Kidney (tissue), 22 donors: ENCODE measurements at places on chromosomes 13 and 19. TPM values are rescaled to one million over a fixed set of nuclear protein-coding genes. Genes with fewer than 3 reads are reported as not detected.

The SRRM5 gene
- 0.22 TPM for polyA plus RNA-seq

The SLC5A5 gene
- not detected for polyA plus RNA-seq

The CYP4F2 gene
- polyA plus RNA-seq: 16.8 TPM

The LAIR1 gene
- 4.1 TPM for polyA plus RNA-seq

The ZNF581 gene
- polyA plus RNA-seq: 22.0 TPM

The KLK4 gene
- 1.2 TPM for polyA plus RNA-seq

The NXNL1 gene
- not detected for polyA plus RNA-seq

The MCEMP1 gene
- 0.28 TPM for polyA plus RNA-seq

The NTF4 gene
- polyA plus RNA-seq: not detected

The SHANK1 gene
- 0.24 TPM for polyA plus RNA-seq

The CERS1 gene
- polyA plus RNA-seq: not detected

The GFY gene
- polyA plus RNA-seq: not detected

The UBE2L5 gene
- not detected for polyA plus RNA-seq

The CDX2 gene
- not detected for polyA plus RNA-seq

The SMIM44 gene
- not detected for polyA plus RNA-seq

The PIP5K1C gene
- 11.2 TPM for polyA plus RNA-seq

The NALCN gene
- polyA plus RNA-seq: 0.43 TPM

The CGB8 gene
- polyA plus RNA-seq: not detected

The LIM2 gene
- not detected for polyA plus RNA-seq

The GSX1 gene
- polyA plus RNA-seq: not detected

The NOTCH3 gene
- polyA plus RNA-seq: 15.1 TPM

The LRG1 gene
- polyA plus RNA-seq: 2.2 TPM

The DAND5 gene
- polyA plus RNA-seq: not detected

The MAP4K1 gene
- 3.9 TPM for polyA plus RNA-seq

The SIGLEC14 gene
- polyA plus RNA-seq: 0.26 TPM

The LILRA2 gene
- polyA plus RNA-seq: 2.1 TPM

The VAV1 gene
- polyA plus RNA-seq: 0.90 TPM

The DPP9 gene
- polyA plus RNA-seq: 14.0 TPM

The IZUMO2 gene
- polyA plus RNA-seq: not detected

The PRSS57 gene
- not detected for polyA plus RNA-seq

The TMEM221 gene
- not detected for polyA plus RNA-seq

The LACC1 gene
- polyA plus RNA-seq: 3.1 TPM

The PAF1 gene
- 54.0 TPM for polyA plus RNA-seq

The ZNF350 gene
- 7.8 TPM for polyA plus RNA-seq

The PLPPR3 gene
- polyA plus RNA-seq: not detected

The RXFP2 gene
- not detected for polyA plus RNA-seq

The UPK1A gene
- polyA plus RNA-seq: 0.32 TPM

The XPO4 gene
- polyA plus RNA-seq: 3.3 TPM

The PRKD2 gene
- 26.7 TPM for polyA plus RNA-seq

The POLD1 gene
- 17.8 TPM for polyA plus RNA-seq

The PRR22 gene
- polyA plus RNA-seq: 4.1 TPM

The SIGLEC12 gene
- not detected for polyA plus RNA-seq

The ZNF135 gene
- 5.6 TPM for polyA plus RNA-seq

The TDRD12 gene
- polyA plus RNA-seq: not detected

The TNNT1 gene
- polyA plus RNA-seq: not detected
